ENCODE measurements at places on chromosomes 7 and 10.
A peak's percentile ranks its signal among the peaks of the same experiment; 100 is the strongest.

DNA sequence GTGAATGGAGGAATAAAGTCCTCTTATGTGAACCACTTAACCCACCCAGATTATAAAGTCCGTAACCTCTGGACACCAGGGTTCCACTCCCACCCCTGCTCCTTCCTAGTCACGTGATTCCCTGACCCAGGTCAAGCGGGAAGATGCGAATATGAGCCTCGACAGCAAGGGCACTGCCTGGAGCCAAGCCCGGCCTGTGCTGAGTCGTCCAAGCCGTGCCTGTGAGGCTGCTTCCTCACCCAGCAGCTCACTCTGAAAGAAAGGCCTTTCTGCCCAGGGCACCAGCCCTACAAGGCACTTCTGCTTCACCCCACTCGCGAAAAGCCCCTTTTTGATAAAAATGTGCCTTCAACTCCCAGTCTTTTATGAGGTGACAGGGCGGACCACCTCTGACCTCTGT, 85.8 kb downstream of the CYTH3 start:
- DNase-seq = no peak

DNA sequence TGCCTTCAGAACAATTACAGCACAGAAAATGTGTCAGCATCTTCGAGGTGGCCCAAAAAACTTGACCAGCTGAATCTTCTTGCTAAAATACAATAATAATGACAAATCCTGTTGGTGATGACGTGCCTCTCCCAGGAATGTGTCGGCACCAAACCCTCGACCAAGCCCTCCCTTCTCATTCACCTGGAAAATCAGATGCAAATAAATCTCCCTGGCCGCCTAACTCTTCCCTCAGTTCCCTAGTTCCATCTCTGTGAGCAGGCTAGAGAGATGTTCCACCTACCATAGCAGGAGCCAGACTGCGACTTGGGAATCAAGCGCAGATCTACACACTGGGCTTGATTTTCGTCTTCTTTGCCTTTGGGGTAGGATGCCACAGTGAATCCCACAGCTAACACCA, 4.1 kb downstream of the PRSS1 start:
- DNase-seq = no peak

- DNase-seq = no peak
These were observed 620.4 kb downstream of the GALNT17 start for GRCh38 chr7:71752171-71752935.

- no peak for DNase-seq
These were observed 115.8 kb upstream of the LANCL2 start for GRCh38 chr7:55249332-55249731.

DNA sequence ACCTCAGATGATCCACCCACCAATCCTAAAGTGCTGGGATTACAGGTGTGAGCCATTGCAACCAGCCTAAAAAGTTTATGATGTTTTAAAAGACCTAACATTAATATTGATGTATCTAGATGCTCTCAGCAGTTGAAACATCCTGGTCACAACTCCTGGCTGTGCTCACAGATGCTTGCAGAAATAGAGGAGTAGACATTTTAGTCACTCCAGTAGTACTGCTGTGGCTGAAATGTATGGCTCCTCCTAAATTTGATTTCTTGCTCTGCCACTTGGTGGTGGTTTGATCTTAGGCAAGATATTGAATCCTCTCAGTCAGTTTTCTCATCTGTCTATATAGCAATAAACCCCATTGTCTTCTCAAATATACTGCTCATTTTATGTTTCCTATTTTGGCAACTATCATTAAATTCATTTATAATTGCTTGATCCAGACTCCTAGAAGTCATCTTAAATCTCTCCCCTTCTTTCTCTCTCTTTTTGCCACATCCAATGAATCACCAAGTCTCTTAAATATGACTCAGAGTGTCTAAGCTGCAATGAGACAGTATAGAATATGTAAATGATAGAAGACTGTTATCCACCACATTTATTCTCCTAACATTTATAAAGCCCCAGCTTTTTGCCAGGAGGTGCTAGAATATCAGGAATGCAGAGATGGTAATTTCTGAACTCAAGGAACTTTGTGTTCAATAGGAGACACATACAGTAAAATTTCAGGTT, 78.1 kb upstream of the NRBF2 start:
- DNase-seq = no peak

DNA sequence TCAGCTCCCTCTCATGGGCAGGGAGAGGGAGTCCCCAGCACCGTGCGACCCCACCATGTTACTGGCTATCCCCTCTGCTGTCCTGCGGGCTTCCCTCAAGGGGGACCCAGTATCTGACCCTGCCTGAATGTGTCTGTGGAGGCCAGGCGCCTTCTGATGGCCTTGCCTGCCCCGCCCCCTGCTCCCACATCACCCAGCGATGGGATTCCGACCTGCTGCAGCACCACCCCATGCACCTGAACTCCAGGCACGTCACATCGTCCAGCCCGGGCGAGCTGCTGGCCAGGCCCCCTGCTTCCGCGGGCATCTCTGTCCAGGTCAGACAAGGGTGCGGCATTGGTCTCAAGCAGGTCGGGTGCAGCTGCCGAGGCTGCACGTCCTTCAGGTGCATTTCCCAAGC, 19.0 kb downstream of the LRRC27 start:
- no peak for DNase-seq

DNA sequence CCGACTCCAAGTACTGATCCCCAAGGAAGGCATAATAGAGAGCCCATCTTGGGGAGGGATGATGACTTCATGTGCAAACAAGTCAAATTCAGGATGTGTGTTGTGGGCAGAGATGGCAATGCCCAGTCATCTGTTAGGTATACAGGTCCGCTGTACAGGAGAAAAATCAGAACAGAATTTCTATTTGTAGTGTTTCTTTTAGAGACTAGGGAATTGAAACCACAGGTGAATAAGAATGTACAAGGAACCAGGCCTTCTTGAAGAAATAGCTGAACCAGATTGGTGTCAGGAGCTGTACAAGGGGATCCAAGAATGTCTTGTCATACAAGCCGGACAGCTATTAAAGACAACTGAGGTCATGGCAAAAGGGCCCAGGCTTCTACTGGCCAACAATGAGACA, 147.9 kb downstream of the PFKFB3 start:
- DNase-seq = no peak

GRCh38 chr7:45697576-45698136, 123.5 kb downstream of the ADCY1 start:
- no peak for DNase-seq

- DNase-seq = no peak
These were observed 78.8 kb upstream of the MDFIC start for GRCh38 chr7:114843102-114843501.

GRCh38 chr10:132974249-132974796, 32.0 kb upstream of the CFAP46 start:
- DNase-seq = no peak

GRCh38 chr10:11010582-11010981, 7.1 kb upstream of the CELF2 start:
- no peak for DNase-seq

DNA sequence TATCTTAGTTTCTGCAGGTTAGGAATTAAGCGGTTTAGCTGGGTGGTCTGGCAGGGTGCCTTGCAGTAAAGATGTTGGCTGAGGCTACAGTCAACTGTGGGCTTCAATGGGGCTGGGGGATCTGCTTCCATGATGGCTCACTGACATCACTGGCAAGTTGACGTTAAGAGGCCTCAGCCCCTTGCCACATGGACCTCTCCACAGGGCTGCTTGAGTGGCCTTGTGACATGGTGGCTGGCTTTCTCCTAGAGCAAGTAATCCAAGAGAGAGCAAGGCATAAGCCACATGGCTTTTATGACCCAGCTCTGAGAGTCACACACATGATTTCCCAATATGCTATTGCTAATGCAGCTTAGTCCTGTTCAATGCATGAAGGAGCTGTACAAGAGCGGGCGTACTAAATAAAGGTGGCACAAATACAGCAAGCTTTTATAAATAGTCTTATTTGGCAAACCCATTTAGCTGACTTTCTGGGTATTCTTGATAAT, 109.1 kb downstream of the SEPTIN7 start:
- no peak for DNase-seq

- DNase-seq = peak; percentile 86
These were observed 26.8 kb upstream of the FGL2 start for GRCh38 chr7:77226357-77226839.

- DNase-seq = no peak
These were observed 47.3 kb downstream of the NCAPG2 start for GRCh38 chr7:158657189-158657746.

DNA sequence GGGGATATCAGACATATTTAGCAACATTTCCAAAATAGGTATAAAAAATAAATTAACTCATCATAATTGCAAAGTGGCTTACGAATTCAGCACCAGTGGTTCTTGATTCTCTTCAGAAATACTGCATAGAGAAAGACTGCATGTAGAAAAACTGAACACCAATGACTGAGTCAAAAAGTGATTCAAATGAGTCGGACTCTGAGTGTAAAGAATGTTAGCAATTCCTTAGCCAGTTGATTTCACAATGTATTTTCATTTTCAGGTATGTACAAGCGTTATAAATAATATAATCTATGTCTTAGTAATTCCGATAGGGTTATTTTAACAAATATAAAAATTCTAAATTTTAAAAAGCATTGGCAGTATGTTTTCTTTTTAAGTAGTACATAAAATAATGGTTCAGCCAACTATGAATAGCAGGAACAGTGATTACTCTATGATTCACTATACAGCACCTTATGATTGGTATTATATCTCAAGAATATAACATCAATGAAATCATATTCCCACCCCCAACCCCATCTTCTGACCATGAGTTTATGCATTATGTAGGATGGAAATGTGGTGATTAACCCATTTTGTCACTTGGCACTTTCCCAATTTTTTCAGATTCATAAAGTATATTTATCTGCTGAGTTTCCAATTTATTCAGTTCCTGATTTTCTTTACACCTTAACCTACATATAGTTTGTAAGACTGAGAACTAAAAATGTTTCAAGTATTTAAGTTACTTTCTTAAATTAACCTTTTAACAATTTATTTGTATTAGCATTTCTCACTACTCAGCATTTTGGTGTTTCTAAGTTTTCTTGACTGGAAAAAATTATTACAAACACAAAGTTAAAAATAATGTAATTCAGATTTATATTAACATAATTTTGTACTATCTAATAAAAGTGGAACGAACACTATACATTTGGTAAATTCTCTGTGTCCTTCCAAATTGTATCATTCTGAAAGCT, 33.9 kb downstream of the DNAJC1 start:
- peak; percentile 28 for DNase-seq

DNA sequence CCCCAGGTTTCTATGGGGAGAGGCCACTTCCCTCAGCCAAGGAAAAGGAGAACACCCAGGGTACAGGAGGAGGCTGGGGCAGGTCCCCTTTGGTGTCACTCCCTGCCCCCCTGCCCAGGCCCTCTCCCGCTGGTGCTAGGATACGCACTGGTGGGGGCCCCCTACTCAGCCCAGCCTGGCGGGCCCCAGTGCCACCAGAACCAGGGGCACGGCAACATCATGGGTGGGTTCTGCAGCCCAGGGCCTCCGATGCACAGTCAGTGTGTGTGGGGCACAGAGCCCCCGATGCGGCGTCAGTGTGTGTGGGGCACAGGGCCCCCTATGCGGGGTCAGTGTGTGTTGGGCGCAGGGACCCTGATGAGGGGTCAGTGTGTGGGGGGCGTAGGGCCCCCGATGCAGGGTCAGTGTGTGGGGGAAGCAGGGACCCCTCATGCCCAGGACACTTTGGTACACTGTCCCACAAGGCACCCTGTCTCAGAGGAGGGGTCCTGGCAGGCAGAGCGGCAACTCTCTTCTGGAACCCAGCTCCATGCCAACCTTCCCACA, 23.1 kb upstream of the ZNF735 start:
- DNase-seq = no peak

DNA sequence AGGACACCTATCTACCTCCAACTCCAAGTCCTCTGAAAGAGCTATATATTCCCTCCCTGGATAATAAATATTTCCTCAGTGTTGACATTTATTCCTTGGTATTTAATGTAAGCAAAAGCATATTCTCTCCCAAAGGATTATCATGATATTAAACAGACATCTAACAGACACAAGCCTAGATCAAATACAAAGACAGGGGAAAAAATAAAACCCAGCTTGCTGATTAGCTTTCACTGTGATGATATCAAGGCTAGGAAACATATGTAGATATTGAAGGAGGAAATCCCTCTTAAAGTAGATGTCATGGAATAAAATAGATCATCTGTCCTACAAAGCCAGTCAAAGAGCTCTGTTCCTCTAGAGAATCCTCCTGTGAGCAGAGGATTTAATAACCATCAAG, 95.2 kb downstream of the CRPPA start:
- DNase-seq = no peak

GRCh38 chr7:155198901-155199845, 98.5 kb upstream of the INSIG1 start:
- no peak for DNase-seq

DNA sequence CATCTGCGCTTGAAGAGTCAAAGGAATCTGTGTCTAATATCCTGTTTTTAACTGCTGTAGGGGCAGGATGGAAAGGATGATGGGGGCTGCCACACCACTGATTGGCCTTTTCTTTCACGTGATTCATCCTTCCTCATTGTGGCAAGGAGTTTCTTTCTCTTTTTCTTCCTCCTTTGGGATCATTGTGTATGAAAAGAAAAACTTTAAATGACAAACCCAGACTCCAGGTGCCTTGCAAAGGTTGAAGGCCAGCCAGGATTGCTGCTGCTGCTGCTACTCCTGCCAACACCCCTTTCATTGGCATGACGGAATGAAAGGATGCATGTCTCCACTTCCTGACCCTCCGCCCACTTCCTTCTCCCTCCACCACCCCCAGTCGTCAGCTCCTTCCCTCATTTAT, 6.5 kb upstream of the OIT3 start:
- DNase-seq = peak; percentile 93

DNA sequence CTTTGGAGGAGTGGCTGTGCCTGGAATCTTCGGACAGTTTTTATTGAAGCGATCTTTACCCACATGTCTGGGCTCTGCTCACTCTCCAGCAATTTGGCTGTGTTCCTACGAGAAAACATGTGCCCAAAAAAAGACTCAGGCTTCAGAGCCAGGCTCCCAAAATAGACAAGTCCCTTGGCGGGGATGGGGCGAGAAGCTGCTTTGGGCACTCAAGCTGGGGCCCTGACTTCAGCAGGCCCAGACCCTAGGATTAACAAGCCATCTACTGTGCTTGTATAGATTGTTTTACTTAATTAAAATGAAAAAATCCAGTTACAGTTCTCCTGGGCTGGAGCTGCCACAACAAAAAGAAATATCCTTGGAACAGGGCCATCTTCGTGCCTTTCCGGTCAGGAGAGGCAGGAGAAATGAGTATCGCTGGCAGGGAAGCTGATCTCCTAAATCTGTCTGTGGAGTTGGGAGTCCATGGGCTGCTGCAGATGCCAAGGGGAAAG, 51.4 kb upstream of the PDCD4 start:
- peak; percentile 32 for DNase-seq

GRCh38 chr7:86645225-86645608, 1.5 kb downstream of the GRM3 start:
- DNase-seq = no peak

- no peak for DNase-seq
These were observed 91.8 kb downstream of the BAMBI start for GRCh38 chr10:28769091-28769604.

GRCh38 chr7:155705623-155706360, 61.3 kb downstream of the RBM33 start:
- no peak for DNase-seq
